ENCODE measurements at places on chromosomes 2 and 18.

DNA sequence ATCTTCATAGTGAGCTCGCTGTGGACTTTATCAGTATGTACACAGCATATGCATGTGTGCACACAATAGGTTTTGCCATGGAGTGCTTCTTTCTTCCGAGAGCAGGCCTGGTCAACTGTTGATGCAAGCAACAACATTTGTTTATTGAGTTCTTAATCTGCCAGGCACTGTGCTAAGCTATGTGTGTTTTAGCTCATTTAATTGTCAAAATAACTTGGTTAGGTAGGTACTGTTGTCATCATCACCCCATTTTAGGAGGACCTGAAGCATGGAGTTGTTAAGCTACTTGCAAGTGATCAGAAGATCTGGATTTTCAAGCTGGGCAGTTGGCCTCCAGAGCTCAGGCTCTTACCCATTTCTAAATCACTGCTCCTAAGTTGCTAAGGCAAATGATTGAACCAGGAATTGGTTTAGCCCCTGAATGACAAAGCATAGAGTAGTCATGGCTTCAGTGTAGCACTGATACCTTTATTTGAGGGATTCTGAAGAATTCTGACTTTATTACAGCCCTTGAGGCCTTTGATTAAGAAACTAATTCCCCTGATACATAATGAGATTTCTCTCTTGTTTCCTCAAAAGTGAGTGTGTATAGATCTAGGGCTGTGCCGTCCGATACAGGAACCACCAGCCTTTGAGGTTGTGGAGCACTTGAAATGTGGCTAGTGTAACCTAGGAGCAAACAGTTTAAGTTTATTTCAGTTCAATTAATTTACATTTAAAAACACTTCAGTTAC, 132.9 kb downstream of the FMNL2 start:
- no peak for DNase-seq

DNA sequence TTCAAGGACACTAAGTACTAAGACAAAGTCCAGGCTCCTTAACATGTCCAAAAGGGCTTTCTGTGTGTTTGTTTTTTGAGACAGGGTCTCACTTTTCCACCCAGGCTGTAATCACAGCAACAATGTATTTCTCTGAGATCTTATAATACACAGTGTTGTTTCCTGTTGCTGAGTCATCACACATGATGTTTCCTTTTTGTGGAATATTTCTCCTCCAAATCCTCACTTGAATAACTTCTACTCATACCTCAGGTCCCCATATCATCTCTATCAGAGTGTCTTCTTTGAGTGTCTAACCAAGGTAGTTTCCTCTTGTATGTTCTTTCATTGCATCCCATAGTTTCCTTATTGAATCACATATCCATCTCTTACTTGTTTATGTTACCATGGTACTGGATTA, 632.0 kb upstream of the PIK3C3 start:
- DNase-seq: no peak

- DNase-seq: no peak
Observed at GRCh38 chr18:36295880-36296301, 1.6 kb upstream of the FHOD3 start.

DNA sequence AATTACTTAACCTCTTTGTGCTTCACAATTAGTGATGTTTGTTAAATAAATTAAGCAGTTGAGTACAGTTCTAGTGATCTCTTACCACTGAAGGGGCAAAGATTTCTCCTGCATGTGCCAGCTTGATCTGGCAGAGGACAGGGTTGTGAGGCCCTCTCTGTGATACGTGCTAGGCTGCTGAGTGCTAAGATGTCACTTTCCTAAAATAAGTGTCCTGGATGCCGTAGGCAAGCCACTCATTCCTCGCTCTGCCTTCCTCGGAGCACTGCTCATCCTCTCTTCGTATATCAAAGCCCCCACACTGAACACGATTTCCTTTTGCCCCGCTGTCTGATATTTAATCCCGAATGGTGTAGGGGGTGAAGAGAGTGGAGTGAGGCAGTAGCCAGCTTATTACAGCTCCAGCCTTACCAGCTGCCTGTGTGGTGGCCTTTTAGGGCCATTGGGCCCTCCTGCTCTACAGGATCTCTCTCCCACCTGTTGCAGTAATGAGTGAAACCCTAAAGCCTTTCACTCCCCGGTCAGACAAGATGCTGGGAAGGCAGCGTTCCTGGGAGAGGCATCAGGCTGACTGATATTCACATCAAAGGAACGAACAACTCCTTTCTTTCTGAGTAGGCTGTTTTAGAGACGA, 40.5 kb downstream of the PTPRM start:
- no peak for DNase-seq

DNA sequence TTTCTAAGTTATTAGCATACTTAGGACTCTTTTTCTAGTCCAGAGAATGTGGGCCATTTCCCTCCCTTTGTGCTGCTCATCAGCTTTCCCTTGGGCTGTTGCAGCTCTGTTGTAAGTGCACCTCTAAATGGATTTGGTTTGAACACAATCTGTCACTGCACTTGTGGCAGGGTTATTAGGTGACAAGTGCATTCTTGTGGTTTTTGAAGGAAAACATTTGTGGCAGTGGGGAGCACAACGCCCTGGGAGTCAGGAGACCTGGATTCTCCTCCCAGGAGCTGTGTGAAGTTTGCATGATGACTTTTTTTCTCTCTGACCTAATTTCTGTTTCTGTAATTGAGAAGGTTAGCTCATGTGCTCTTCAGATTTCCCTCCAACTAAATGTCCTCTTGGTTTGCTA, 630.9 kb upstream of the FAM98A start:
- no peak for DNase-seq

DNA sequence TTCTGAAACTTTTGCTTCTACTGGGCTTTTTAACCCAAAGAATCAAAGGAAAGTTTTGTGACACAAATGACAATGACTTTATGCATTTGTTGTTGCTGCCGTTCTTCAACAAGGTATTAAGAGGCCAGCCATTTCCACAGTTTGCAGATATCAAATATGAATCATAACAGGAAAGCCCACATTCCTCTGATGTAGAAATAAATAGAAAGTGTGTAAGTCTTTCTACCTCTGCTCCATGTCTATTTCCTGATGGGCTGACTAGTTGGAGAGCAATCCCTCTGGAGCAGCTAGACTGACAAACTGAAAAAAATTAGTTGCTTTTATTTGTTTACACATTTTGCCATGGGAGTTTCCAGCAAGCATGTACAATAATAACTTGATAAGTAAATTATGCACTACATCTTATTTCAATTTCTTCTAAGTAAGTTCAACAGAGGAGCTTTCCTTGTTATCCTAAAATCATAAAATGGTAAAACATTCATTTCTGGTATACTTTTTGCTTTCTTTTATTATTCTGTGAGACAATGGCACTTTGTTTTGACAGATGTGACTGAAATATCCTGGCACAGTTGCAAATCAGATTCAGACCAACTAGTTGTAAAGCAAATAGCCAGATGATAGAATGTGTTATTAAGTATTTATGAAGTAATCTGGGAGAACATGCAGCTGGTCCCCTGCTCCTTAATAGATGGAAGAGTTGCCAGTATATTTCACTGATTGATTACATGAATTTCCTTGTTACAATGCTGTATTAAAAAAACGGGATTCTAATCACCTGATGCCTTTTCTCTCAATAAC, 266.7 kb downstream of the METTL4 start:
- DNase-seq: peak; percentile 9

GRCh38 chr2:111653103-111653624, 230.8 kb downstream of the ANAPC1 start:
- no peak for DNase-seq

GRCh38 chr2:226066391-226066790, 666.9 kb downstream of the NYAP2 start:
- no peak for DNase-seq

GRCh38 chr18:8816816-8817215, 111.5 kb downstream of the MTCL1 start:
- no peak for DNase-seq

- no peak for DNase-seq
Observed at GRCh38 chr2:176178038-176178756, 10.3 kb upstream of the HOXD1 start.

- no peak for DNase-seq
Observed at GRCh38 chr2:120747281-120747680, 11.6 kb downstream of the GLI2 start.

GRCh38 chr2:148813603-148814065, 61.4 kb upstream of the KIF5C start:
- no peak for DNase-seq

DNA sequence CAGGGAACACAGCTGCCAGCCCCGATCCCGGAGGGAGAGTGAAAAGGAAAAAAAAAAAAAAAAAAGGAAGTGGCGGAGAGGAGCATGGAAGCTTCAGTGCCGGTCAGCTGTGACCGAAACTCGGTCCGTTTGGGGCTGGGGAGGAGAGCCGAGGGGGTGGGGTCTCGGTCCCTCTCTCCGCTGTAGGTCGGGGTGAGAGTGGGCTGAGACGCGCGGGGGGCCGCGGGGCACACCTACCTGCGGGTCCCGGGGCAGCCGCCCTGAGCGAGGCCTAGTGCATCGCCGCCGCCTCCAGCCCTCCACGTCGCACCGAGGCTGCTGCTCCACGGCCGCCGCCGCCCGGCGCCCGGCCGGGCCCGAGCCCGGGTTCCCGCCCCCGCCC, 536 bp downstream of the VPS54 start:
- DNase-seq: peak; percentile 22

DNA sequence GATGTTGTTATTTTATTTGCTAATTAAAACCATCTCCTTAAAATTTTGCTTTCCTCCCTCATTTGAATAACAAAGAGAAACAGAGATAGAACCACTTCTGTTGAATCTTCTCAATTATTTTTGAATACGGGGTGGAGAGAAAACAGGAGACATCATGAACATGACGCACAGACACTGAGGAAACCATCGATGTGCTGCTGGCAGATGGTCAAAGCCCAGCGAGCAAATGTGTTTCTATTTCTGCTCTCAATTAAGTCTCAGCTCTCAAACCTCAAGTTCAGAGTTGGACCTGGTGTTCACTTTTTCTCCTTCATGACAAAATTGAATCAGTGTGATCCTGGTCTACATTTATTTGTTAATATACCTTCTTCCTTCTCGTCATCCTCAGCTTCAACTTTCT, 36.1 kb upstream of the TWIST2 start:
- no peak for DNase-seq

DNA sequence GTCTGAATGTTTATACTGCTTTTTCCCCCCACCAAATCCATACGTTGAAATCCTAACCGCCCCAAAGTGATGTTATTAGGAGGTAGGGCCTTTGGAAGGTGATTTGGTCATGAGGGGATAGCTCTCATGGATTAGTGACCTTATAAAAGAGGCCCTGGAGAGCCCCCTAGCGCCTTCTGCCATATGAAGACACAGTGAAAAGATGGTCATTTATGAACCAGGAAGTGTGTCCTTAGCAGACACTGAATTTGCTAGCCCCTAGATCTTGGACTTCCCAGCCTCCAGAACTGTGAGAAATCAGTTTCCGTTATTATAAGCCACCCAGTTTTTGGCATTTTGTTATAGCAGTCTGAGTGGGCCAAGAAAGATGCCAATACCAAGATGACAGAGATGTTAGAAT, 7.2 kb upstream of the TSN start:
- no peak for DNase-seq

DNA sequence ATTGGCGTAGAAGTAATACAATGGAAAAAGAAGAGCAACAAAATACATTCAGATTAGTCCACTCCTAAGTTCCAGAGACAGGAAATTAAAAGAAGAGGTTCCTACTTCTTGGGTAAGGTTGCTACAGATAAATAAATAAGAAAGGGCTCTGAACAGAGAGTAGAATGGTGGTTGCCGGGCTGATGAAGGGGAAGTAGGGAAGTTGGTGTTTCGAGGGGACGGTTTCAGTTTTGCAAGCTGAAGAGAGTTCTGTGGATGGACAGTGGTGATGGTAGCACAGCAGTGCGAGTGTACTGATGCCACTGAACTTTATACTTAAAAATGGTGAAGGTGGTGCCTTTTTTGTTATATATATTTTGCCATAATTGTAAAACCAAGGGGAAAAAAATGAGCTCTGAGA, 48.2 kb downstream of the CABYR start:
- no peak for DNase-seq
